PC-3 (cell line): ENCODE measurements at places on chromosomes 3 and 15. TPM values are rescaled to one million over a fixed set of nuclear protein-coding genes. Genes with fewer than 3 reads are reported as not detected.

DNA sequence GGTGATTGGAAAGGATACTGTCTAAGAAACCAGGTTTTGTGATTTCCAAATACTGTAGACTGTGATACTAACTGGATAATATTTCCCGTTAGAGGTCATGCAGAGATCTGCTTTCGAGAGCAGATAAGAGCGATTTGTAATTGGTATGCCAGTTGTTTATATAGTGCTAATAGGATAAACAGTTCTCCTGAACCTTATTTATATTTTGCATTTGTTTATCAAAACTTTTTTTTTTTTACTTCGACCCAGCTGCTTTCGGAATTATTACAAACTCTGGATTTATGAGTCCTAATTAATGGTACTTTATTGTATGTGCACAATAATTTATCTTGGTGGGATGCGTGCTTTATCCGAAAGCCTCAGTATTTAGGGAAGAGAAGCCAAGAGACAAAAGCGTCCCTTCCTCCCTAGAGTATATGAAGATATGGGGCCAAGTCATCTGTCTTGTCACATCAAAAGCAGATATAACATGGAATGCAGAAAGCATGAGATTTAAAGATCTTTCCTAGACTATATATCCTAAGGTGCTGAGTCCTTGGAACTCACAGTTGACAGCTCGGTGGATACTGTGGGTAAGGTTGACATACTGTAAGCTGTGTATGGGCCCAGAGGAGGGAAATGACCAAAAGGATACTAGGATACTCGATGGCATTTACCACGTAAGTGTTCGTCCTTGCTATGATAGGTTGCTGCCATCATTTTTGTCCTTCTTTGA lies 62.2 kb downstream of the SMAD6 start:
- DNase-seq, result no peak

DNA sequence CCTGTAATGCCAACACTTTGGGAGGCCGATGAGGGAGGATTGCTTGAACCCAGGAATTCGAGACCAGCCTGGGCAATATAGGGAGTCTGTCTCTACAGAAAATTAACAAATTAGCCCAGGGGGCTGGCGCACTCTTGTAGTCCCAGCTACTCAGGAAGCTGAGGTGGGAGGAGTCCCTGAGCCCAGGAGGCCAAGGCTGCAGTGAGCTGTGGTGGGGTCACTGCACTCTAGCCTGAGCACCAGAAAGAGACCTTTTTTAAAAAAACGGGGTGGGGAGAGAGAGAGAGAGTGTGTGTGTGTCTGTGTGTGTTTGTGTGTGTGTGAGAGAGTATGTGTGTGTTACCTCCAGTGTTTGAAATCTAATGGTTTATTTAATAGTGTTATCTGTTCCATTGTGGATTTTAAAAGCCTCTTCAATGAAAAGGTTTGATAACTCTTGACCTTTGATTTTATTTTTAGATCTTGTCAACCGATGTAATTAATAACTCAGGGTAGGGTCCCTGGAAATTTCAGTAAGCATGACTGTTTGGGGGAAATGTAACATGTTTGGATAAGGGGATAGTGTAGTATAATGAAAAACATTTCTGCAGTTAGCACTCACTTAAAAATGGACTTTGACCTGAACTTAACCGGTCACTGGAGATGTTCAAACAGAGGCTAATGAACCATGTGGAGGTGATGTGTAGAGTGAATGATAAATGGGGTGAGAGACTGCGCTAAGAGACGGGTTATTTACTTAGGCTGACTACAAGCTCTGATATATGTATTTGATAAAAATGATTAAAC lies 29.7 kb downstream of the LRCH3 start:
- DNase-seq, result no peak

The FETUB gene
- total RNA-seq, result not detected in 2 replicates

The CHRNB4 gene
- not detected in 2 replicates for total RNA-seq
